ENCODE measurements at places on chromosomes 11 and 22.

DNA sequence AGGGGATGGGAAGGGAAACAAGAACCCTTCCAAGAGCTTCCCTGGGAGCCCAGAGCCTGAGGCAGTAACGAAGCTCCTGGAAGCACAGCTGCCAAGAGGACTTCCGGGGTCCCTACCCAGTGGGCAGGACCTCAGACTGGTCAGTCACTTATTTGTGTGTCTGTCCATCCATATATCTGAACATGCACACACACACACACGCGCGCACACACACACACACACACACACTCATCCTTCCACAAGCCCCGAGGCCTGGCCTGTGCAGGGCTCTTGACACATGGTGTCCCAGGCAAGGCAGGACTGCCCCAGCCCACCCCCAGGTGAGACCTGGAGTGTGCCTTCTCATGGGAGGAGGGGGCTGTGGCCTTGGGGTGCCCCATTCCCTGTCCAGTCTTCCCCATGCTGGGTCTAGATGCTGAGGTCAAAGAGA, 44.9 kb downstream of the IGLL5 start:
- no peak for DNase-seq

DNA sequence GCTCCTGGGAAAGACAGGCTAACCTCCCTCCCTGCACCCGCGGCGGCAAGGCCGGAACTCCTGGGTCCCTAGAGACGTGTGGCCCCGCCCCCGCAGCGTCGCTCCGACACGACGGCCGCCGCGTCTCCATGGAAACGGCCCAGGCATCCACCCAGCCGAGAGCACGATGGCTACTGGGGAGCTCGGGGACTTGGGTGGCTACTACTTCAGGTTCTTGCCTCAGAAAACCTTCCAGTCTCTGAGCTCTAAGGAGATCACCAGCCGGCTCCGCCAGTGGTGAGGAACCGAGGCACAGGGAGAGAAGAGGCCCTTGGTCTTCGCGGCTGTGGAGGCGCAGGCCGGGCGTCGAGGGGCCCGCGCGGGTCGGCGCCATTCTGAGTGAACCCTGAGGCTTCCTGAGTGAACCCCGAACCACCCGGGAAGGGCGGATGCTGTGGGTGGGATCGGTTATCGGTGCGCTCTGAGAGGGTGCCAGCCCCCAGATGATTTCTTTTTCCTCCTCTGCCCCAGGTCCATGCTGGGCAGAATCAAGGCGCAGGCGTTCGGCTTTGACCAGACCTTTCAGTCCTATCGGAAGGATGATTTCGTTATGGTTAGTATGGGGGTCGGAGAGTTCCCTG, at the start of gene CFAP300:
TSS of gene CFAP300 (plus strand) at position 133 of the 620 bp plus-strand sequence. CDS start at position 167, 34 bp downstream.
- no peak for DNase-seq

DNA sequence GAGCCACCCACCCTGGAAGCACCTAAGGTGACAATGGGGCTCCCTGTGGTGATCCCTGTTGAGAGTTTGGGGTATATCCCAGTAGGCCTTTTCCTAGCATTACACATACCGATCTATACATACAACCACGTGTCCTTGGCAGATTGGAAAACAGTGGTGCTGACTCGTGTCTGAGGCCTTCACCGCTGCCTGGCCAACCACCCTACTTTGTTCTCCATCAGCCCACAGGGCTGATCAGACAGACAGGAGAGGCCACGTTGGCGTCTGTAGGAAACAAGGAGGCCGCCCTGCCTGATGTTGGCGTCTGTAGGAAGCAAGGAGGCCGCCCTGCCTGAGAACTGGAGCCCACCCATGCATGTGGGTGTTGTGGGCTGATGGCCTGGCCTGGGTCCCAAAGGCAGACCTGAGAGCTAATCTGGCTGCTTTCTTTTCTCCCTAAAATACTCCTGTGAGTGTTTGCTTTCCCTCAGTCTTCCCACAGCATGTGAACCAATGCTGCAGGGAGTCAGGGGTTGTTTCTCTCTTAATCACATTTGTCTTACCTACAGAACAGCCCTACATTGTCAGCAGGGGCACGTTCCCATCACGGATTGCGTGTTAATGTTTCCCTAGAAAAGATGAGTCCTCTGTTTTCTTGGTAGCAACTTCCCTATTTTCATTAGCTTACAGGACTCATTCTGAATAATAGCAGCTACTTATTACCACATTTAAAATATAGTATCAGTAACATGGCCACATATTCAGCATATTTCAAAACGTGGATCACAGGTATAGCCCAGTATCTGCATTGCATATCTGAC, 57.2 kb downstream of the SBF1 start:
- no peak for DNase-seq

- DNase-seq, result no peak
Measured at GRCh38 chr11:32894149-32894827, 1.7 kb downstream of the QSER1 start.

GRCh38 chr11:124310721-124311120, 3.0 kb downstream of the OR8D1 start:
- DNase-seq, result no peak

DNA sequence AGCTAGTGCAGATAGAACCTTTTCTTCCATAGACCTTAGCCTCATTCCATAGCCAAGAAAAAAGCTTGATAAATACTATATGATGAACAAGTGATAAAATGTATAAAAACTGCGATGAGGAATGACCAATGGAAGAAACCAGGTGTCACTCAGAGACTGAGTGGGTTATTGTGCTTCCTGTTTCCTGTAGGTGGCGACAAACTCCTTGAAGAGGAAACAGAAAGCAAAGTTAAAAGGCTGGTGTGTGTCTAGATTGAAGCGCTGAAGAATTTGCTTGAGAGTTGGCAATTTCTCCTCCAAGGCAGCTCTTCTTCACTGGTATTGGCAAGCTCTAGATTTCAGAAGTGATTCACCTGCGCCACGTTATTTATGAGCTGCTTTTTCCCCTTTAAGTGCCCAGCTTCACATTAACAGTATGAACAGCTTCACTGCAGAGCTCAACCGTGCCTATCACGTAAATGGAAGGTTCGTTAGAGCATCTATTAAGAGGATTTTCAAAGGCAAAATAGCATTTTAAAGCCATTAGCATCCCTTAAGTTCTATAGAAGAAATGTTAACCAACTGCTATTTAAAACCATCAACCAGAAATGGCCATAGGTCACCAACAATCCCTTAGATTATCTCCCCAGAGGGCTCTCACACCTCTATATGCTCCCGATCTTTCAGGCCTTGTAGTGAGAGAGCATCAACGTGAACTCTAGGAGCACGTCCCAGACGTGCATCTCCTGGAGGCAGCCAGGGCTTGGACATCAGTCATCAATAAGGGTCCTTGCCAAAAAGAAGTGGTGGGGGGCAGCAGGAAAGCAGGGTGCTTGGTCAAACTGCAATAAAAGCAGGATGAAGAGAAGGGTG, 179.4 kb downstream of the CADM1 start:
- DNase-seq, result no peak

GRCh38 chr22:24972369-24972768, 19.9 kb downstream of the KIAA1671 start:
- no peak for DNase-seq

GRCh38 chr11:15258433-15259165, 143.9 kb downstream of the INSC start:
- DNase-seq, result no peak

GRCh38 chr11:116507016-116507415, 265.8 kb downstream of the BUD13 start:
- no peak for DNase-seq

DNA sequence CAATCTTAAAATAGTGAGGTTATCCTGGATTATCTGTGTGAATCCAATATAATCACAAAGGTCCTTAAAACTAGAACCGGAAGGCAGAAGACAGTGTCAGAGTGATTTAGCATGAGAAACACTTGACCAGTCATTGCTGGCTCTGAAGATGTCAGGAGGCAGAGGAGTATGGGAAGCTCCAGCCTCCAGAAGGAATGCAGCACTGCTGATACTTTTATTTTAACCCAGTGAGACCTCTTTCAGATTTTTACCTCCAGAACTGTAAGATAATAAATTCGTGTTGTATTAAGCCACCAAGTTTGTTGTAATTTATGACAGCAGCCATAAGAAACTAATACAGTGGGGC, 134.4 kb upstream of the ZC3H12C start:
- no peak for DNase-seq

- no peak for DNase-seq
Measured at GRCh38 chr22:50678651-50679521, 6.3 kb downstream of the SHANK3 start.

- DNase-seq, result no peak
Measured at GRCh38 chr11:33640730-33641371, 59.8 kb downstream of the C11orf91 start.

DNA sequence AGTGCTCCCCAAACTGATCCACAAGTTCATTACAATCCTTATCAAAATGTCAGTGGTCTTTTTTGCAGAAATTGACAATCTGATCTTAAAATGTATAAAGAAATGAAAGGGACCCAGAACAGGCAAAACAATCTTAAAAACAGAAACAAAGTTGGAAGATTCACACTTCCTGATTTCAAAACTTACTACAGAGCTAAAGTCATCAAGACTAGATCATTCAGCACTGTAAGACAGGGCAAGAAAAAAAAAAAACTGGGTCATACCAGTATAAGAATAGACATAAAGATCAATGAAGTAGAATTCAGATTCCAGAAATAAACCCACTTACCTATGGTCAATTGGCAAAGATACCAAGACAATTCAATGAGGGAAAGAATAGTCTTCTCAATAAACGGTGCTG, 4.5 kb upstream of the STK33 start:
- no peak for DNase-seq

GRCh38 chr11:28673691-28674432, 565.7 kb downstream of the METTL15 start:
- DNase-seq, result no peak

GRCh38 chr11:20874358-20874757, 205.0 kb downstream of the NELL1 start:
- no peak for DNase-seq

DNA sequence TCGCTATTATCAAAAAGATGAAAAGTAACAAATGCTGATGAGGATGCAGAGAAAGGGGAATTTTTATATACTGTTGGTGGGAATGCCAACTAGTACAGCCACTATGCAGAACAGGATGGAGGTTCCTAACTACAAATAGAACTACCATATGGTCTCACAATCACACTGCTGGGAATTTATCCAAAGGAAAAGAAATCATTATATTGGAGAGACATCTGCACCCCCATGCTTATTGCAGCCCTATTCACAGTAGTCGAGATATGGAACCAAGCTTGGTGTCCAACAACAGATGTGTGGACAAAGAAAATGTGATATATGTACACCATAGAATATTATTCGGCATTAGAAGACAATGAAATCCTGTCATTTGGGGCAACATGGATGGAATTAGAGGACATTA, 19.6 kb upstream of the POU2AF2 start:
- DNase-seq, result no peak

DNA sequence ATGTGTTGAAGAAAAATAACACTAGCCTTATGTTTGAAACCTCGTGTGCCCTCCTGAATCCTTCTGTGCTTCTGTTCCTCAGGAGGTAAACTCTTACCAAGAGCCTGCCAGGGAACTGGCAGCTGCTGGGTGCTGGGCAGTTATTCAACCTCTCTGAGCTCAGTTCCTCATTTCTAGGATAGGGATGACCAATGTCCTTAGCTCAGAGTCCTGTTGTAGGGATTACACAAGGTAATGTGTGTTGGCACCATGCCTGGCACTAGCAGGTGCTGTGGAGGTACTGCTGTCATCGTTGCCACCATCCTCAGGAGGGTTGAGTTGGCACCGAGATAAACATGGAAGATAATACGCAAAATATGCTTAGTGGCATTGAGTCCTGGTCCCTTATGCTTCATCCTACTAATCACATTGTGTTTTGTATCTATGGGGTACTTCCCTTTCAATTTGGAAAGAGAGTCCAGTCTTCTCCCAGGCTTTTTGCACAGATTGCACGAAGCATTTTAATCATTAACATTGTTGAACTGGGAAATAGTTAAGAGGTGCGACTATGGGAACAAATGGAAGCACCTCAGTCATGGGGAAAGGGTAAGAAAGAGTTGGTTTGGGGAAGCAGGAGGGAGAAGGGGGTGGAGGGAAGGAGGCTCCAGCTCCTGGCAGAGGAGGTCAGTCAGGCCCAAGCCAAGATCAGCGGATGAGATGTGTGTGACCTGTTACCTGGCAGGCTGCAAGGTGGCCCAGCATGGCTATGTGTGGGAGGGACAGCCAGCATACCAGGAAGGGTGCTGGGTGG, 56.7 kb downstream of the CABIN1 start:
- DNase-seq, result no peak

GRCh38 chr11:123478352-123478987, 48.4 kb downstream of the GRAMD1B start:
- no peak for DNase-seq

DNA sequence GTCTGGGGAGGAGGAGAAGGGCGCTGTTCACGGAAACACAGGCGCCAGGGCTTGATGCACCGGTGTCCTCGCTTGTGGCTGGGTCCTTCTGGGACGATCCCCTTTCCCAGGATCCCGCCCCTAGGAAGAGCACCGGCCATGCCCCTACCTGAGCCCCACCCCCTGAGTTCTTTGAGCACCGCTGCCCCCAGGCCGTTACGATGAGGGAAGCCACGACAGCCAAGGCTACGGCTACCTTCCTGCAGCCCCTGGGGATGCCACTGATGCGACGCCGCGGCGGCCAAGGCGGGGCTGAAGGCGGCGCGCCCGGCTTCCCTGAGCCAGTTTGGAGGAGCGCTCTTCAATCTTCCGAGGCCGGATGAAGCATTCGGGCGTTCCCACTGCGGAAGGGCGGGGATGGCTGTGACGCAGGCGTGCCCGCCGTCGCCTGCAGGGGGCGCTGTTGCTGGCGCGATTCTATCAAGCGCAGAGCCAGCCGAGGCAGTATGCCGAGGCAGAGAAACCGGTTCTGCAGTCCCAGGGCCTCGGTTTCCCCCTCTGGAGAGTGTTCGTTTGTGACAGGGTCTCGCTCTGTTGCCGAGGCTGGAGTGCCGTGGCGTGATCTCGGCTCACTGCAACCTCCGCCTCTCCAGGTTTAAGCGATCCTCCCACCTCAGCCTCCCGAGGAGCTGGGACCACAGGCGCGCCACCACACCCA, 9.7 kb upstream of the NEFH start:
- DNase-seq, result peak; percentile 52

DNA sequence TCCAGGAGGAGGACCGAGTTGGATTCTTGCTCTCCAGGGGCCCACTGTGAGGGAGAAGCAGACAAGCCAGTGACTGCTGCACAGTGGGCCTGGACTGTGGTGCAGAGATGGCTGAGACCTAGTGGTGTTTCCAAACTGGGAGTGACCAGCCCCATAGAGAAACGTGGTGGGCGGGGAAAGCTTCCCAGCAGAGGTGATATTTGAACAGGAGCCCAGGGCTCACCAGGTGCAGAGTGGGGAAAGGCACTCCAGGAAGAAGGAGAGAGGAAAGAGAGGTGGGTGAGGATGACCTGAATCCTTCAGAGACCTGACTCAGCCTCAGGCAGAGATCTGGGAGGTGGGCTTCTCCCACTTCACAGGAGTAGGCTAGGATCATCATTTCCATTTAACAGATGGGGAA, 52.1 kb upstream of the RASD2 start:
- no peak for DNase-seq

Measured in stimulated activated CD4-positive, alpha-beta T cell treated with anti-CD3 and anti-CD28 coated beads, Interleukin-15, amount 100 ng/mL, for 1 hour (primary cell).